ENCODE measurements at places on chromosomes 7 and 10. TPM values are rescaled to one million over a fixed set of nuclear protein-coding genes. Genes with fewer than 3 reads are reported as not detected.

MTG1 gene
- 54.2 TPM for total RNA-seq

TSPAN33 gene
- total RNA-seq: 19.2 TPM

GNG11 gene
- not detected for total RNA-seq

SPDYE11 gene
- total RNA-seq: not detected

DDC gene
- 0.71 TPM for total RNA-seq

All from activated CD8-positive, alpha-beta memory T cell treated with anti-CD3 and anti-CD28 coated beads for 36 hours (primary cell).